ENCODE measurements at places on chromosomes 6 and 20.

DNA sequence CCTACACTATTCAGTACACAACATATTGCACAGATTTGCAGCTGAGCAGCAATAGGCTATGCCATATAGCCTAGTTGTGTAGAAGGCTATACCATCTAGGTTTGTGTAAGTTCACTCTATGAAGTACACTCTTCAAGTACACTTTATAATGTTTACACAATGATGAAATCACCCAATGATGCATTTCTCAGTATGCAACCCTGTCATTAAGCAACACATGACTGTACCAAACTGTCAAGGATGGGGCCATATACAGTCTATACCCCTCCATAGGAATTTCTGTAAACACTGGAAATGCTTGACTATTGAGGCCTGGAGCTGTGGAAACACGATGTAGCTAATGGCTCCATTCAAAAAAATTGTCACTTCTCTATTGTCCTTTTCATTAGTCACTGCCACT, 535.4 kb downstream of the EPM2A start:
- no peak for DNase-seq

GRCh38 chr20:5197270-5197827, 70.5 kb downstream of the CDS2 start:
- no peak for DNase-seq

- DNase-seq, result no peak
Observed at GRCh38 chr6:64225503-64225902, 589.9 kb downstream of the PHF3 start.

- peak; percentile 21 for DNase-seq
Observed at GRCh38 chr6:107458672-107459282, 587 bp downstream of the PDSS2 start.

- DNase-seq, result no peak
Observed at GRCh38 chr6:109269953-109270517, 112.2 kb downstream of the CD164 start.

GRCh38 chr20:59661621-59662020, 57.3 kb downstream of the PHACTR3 start:
- no peak for DNase-seq

GRCh38 chr6:128696691-128697689, 176.6 kb upstream of the PTPRK start:
- DNase-seq, result no peak

DNA sequence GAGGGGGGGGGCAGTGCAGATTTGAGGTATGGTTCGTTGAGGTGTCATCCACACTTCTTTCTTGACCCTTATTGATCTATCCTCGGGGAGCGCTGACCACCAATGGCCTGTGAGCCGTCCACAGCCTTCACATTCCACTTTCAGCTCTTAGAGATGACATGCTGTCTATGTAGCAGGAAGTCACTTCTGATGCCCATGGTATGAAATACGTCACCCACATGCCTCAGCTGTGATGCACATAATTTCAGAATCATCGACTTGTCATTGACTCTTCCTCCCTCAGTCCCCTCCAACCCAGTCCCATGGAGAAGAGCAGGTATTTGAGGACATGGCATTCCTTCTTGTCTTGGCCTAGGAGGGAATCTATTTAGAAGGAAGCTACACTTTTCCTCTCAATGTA, 4.7 kb upstream of the ADGRF5 start:
- DNase-seq, result no peak

GRCh38 chr20:38205001-38205400, 39.9 kb upstream of the TGM2 start:
- DNase-seq, result no peak

DNA sequence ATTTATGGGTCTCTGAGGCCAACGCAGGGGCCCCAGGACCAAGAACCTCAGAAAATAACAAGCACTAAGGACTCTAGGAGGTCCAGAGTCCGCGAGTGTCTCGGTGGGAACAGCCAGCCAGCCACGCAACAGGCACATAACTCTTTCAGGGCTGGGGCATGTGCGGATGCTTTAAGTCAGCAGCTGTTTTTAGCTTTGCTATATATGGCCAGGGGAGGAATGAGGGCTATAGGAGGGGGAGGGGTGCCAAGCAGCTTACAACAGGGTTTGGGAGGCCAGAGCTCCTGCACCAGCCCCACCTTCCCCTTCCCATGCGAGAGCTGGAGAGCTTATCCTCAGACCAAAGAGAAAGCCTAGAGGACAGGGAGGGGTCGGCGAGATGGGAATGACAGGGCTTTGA, 6.2 kb downstream of the JPH2 start:
- DNase-seq, result no peak

DNA sequence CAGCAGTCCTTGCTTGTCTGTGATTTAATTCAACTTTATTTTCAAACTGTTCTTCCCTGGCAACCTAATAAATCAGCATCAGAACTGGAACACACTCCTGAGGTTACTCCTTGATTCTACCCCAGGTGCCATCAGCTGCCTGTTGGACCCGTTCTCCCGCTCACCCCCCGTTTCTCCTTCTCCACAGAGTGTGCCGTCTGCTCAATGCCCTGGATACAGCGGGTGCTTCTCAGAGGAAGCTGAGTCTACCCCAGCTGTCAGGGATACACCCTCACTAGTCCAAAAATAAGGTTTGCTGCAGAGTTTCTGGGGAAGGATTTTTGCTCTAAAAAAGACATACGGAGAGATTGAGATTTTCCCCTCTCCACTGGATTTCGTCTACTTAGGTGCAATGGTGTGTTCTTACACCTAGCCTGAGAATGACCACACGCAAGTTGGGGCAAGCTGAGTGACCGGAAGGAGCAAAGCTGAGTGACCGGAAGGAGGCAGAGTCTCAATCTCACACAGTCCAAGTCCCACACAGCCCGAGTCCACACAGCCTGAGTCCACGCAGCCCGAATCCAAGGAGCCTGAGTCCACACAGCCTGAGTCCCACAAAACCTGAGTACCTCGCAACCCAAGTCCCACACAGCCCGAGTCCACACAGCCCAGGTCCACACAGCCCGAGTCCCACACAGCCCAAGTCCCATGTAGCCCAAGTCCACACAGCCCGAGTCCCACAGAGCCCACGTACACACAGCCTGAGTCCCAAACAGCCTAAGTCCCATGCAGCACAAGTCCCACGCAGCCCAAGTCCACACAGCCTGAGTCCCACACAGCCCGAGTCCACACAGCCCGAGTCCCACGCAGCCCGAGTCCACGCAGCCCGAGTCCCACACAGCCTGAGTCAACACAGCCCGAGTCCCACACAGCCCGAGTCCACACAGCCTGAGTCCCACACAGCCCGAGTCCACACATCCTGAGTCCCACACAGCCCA, 58.6 kb upstream of the DACT2 start:
- DNase-seq, result no peak
